ENCODE measurements at places on chromosomes 1 and 21.

GRCh38 chr1:206687915-206688442 is 3.3 kb downstream of the MAPKAPK2 start:
- no peak for DNase-seq

DNA sequence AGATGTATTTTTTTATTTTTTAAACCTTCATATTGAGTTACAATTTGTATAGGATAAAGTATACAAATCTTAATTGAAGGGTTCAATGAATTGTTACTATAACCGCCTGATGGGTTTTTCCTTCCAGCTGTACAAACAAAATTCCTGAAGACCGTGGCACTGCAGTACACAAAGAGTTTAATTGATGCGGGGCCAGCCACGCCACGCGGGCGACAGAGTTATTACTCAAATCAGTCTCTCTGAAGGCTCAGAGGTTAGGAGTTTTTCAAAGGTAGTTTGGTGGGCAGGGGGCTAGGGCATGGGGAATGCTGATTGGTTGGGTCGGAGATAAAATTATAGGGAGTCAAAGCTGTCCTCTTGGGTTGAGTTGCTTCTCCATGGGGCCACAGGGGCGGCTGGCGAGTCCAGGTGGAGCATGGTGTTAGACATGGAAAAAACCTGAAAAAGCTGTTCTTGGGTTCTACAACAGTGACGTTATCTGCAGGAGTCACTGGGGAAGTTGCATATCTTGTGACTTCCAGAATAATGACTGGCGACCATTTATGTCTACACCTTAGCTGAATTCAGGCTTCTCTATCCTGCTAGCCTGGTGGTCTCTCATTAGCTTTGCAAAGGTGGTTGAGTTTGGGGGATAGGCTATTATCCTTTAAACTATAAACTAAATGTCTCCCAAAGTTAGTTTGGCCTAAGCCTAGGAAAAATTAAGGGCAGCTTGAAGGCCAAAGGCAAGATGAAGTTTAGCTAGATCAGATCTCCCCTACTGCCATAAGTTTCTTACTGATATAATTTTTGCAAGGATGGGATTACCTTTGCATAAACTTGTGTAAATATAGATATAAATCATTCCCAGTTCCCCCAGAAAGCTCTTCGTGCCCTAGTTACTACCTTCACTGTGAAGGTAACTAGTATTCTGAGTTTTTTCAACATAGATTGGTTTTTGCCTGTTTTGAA is 13.0 kb upstream of the TMEM9 start:
- DNase-seq = no peak

- no peak for DNase-seq
Measured at GRCh38 chr1:8448911-8449661, 131.2 kb downstream of the SLC45A1 start.

- no peak for DNase-seq
Measured at GRCh38 chr1:234707641-234708040, 97.7 kb upstream of the IRF2BP2 start.

GRCh38 chr1:46205791-46206190 is 2.7 kb downstream of the LURAP1 start:
- DNase-seq = no peak

- no peak for DNase-seq
Measured at GRCh38 chr21:33088384-33088783, 18.4 kb downstream of the OLIG1 start.

- no peak for DNase-seq
Measured at GRCh38 chr1:43258370-43258769, 11.4 kb upstream of the TMEM125 start.

DNA sequence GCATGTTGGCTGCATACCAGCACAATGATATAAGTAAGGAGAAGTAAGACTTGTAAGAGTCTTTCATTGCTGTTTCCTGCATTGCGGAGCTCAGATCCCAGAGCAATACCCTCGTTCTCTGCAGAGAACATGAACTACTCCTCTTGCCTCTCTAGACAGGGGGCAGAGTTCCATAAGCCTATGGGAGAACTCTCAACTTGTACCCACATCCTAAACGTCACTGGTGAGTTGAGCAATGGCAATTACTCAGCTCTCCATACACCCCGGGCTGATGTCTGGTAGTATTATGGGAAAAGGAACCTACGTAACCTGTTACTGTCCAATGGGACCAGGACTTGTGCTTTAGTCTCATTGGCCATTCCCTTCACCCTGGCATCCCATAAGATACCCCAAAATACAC is 27.3 kb upstream of the ZNF496 start:
- DNase-seq = no peak

- DNase-seq = no peak
Measured at GRCh38 chr1:38997034-38997900, 6.2 kb downstream of the AKIRIN1 start.

GRCh38 chr1:77202751-77203150 is 16.5 kb downstream of the PIGK start:
- DNase-seq = no peak
